Kasumi-1 (cell line): ENCODE measurements at places on chromosomes 6 and 20.
A peak's percentile ranks its signal among the peaks of the same experiment; 100 is the strongest.

GRCh38 chr6:81413306-81413705 is 339.2 kb downstream of the TENT5A start:
- DNase-seq: no peak

DNA sequence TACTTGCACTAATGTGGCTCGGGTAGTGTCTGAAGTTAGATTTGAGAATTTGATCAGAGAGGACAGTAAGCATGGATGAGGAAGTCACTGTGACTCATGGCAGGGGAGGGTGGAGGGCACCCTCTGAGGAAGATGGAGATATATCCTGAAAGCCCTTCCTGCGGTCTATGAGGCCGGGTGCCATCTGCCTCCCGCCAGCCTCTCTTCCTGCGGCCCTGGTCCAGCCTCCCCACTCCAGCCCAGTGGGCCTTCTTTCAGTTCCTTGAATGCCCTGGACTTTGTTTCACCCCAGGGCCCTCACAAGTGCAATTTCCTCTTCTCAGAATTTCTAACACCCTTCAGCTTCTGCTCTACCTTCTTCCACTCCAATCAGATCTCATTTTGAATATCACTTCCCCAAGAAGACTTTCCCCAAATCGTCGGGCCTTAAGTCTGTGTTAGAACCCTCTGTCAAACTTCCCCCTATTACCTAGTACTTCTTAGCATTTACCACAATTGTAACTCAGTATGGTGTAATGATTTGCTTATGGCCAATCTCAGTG is 20.2 kb upstream of the TNFAIP3 start:
- peak; percentile 95 for DNase-seq

- no peak for DNase-seq
Observed at GRCh38 chr20:8557711-8558110, 425.6 kb downstream of the PLCB1 start.

DNA sequence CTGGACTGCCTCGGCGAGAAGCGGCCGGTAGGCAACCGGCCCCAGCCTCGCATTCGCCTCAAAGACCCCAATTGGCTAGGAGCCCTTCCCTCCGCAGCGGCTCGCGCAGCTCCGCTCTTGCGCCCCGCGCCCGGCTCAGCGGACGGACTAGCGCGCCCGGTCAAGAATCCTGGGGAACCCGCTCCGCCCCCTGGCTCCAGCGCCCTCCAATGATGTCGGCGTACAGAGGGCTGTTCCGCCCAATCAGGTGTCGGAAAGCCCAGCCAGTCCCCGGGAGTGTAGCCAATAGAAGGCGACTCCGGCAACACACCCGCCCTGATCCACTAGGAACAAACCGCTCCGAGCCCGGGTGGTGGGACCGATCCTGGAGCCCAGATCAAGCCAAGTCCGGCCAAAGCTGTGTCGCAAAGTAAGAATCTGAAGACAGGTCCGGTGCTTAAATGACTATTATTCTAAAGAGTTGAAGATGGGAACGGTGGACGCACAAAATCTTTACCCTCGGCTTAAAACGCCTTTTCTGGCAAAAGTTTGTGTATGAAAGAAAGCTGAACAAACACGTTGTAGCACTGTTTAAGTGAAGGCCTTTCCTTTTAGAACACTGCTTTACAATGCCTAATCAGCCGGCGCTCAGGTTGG is 132.2 kb downstream of the OGFRL1 start:
- DNase-seq: no peak

- no peak for DNase-seq
Observed at GRCh38 chr6:41002168-41002567, 36.9 kb downstream of the UNC5CL start.

DNA sequence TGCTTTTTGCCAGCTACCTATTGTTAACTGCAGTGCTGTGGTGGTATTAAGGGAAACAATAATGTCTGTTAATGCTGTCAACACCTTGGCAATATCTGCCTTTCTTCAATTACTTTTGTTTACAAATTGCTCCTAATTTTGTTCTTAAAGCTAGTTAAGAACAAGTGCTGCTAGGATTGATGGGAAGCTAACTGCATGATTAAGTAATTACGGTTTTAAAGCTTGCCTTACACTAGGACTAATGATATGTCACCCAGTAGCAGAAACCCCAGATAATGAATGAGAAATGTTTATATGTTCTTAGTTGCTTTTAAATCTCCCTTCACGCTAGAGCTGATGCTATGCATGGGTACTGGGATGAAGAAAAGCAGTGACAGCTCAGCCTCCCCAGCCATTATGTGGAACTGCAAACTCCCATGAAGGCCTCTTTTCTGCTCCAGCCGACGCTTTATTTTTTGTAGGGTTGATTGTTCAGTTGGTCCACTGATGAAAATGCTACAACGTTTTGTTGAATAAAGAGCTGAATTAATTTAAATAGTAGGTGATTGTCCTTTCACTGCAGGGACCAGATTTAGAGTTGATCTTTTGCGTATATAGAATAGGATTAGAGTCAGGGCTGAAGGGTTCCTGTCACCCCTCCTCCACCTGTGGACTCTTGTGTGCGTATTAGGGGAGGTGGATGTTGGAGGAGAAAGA is 610.5 kb downstream of the TFAP2B start:
- DNase-seq: no peak

GRCh38 chr6:119259027-119259426 is 90.5 kb downstream of the MAN1A1 start:
- DNase-seq: no peak

- peak; percentile 96 for DNase-seq
Observed at GRCh38 chr6:148758492-148758891, 11.7 kb downstream of the UST start.

- DNase-seq: no peak
Observed at GRCh38 chr6:138647006-138647405, 126.6 kb upstream of the CCDC28A start.

DNA sequence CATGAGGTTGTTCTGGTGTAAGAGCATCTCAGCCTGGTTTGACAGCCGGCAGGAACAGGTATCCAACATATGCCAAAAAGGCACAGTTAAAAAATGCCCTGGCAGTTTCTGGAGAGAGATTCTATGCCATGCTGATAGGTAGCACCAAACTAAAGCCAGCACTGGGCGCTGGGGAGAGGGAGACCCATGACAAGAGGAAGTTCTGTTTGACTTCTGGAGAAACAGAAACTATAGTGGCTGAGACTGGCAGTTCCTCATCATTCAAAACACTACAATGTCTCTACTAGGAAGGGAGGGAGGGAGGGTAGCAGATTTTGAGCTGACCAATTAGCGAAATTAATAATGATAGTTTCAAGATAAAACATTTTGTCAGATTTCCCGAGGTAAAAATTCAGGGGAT is 174.1 kb downstream of the ADAT2 start:
- DNase-seq: peak; percentile 57

GRCh38 chr20:5654557-5654956 is 95.6 kb upstream of the SHLD1 start:
- no peak for DNase-seq

- DNase-seq: no peak
Observed at GRCh38 chr6:170164271-170164900, 126.5 kb downstream of the DLL1 start.

GRCh38 chr20:34311118-34312023 is 8.2 kb upstream of the AHCY start:
- DNase-seq: no peak

DNA sequence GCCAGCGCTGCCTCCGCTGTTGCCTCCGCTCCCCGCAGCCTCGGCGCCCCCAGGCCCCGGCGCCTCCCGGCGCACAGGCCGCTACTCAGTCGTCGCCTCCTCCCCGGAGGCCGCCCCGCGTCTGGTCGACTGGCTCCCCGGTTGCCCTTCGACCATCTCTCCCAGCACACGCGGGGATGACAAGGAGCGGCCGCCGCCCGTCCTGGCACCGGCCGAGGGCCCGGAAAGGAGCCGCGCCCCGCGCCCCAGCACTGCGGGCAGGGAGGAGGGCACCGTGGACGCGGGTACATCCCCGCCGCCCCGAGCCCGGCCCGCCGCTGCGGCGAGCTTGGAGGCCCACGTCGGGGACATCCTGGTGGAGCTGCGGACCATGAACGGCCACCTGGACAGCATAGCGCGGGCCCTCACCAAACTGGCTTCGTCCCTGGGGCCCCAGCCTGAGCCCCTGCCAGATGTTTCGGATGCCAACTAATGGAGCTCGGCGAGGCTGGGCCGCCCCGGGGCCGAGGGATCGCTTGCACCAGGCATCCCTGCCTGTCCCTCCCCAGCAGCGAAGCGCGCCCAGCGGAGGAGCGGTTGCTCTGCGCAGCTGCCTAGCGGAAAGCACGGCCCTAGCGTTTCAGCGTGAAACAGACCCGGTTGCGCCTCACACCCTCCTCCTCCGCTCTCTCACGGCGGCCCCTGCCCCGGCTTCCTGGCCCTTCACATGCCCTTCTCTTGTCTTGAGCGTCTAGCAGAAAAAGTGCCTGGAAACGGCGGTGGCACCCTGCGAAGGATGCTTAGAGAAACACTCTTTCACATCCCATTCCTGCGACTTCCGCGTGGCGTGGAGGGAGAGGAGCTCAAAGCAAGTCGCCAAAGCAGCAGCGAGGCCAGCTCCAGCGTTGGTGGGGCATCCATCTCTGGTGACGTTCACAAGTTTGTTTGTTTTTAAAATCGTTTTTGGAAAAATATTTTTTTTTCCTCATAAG is 285.8 kb upstream of the SUPT3H start:
- DNase-seq: no peak

- no peak for DNase-seq
Observed at GRCh38 chr6:25035512-25036435, 100.0 kb upstream of the RIPOR2 start.

DNA sequence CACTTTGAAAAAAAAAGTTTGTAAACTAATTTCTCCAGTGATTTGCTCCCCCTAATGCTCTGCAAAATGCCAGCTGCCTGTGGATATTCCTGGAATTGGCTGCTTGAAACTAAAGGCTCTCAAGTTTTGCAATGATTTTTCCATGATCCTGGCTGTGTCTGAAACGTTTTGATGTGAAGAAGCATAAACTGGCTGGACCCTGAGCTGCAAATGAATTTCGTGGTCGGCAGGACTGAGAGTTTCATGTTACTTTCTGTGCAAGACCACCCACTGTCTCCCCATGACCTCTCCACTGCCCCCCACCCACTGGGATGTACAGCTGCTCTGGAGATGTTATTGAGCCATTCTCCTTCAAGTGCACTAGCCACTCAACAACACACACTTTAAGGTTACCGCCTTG is 171.3 kb upstream of the SSTR4 start:
- DNase-seq: no peak

DNA sequence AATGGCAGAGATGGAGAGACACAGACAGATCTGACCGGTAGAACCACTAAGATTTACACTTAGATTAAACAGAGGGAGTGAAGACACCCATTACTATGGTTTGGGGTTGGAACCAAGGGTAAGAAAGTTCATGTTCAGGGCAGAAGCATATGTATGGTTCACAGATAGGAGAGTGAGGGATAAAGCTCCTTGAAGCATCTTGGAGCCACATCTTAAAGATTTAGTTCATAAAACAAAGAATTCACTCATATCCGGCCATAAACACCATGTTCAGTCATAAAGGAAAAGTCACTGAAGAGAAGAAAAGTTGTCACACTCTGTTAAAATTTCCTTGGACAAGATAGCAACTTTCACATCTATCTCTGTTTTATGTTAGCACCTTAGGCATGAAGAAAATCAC is 18.0 kb downstream of the STX7 start:
- DNase-seq: no peak

DNA sequence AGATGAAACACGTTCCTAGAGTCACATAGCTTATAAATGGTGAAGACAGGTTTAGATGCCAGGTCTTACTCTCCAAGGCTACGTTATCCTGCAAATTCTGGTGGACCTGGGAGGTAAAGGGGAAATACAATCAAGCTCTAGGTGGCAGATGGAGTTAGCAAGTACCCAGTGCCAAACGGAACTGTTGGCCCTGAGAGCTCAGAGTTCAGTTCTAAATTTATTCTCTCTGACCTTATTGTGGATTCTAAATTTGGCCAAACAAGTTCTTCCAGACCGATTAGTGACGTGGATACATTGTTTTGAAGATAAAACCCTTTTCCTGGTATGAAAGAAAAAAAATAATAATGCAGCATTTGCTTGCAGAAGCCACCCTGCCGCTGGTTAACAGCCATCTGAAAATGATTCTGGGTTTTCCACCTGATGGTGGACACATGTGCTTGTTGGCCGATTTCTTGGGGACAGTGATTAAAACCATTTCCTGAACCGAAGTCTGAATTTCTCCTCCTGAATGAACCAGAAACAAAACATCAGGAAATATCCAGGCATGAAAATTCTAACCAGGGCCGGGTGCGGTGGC is 32.5 kb downstream of the RIPOR3 start:
- DNase-seq: no peak

DNA sequence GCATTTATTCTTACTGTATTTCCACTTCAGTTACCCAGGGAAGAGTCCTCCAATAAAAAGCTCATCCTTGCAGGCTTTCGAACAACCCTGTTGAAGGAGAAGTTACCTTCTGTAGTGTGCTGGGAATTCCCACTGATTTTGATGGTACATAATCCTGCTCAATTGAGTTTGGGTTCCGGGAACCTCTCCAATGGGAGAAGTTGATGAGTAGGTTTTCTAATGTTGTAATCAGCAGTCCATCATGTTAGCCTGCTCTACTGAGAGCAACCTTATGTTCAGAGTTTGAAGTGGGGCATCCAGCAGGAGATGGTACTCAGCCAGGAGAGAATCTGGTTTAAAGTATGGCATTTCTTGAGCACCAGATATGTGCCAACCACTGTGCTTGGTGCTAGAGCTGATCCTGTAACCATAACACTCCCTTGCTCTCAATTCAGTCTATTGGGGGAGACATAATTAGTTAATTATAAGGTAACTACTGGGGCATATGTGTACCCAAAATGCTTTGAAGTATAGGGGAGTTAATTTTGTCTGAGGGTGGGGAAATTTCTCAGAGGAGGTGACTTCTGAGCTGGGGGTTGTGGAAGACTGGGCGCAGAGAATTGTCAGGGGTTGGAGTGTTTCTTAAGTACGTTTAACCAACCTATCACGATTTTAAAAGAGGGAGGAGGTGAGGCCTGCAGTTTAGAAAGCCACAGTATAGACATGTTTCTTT is 2.1 kb downstream of the TOP1 start:
- no peak for DNase-seq

GRCh38 chr6:16762550-16763477 is 1.6 kb upstream of the ATXN1 start:
- peak; percentile 79 for DNase-seq

- no peak for DNase-seq
Observed at GRCh38 chr6:137800762-137801161, 66.3 kb upstream of the TNFAIP3 start.
